ENCODE measurements at places on chromosomes 5 and 9.

- no peak for DNase-seq
Observed at GRCh38 chr9:88916894-88917293, 74.4 kb upstream of the S1PR3 start.

- no peak for DNase-seq
Observed at GRCh38 chr9:129322022-129322621, 144.1 kb upstream of the IER5L start.

DNA sequence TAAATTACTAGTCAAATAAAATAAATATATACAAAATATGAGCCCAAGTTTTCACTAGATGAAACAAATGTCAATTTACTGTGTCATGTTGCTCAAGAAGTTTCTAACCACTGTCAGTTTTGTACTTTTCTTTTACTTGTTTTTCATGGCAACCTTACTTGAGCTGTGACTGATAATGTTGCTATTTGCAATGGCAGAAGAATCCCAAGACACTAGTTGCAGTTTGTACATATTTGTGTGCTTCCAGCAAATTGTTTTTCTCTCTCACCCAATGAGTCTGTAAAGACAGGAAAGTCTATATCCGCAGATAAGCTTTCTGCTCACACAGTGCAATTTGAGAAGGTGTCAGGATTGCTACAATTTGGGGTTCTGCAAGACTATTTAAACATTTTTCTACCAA, 338.6 kb upstream of the PCSK5 start:
- peak; percentile 12 for DNase-seq

DNA sequence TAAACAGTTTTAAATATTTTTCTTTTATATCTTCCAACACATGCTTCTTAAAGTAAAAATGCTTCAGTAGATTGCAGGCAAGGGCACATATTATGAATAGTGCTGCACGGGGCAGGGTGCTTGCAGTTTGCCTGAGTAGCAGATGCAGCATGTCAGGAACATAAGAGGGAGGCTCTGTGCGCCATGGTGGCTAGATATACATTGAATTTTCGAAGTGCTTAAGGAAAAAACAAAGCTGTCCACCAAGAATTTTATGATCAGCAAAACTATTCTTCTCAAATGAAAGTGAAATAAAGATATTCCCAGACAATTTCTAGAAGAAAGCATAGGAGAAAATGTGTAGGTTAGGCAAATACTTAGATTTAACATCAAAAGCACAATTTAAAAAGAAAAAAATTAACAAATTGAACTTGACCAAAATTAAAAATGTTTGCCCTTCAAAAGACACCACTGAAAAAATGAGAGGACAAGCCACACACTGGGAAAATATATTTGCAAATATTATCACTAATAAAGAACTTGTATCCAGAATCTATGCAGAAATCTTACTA, 213.2 kb downstream of the NR3C1 start:
- no peak for DNase-seq

DNA sequence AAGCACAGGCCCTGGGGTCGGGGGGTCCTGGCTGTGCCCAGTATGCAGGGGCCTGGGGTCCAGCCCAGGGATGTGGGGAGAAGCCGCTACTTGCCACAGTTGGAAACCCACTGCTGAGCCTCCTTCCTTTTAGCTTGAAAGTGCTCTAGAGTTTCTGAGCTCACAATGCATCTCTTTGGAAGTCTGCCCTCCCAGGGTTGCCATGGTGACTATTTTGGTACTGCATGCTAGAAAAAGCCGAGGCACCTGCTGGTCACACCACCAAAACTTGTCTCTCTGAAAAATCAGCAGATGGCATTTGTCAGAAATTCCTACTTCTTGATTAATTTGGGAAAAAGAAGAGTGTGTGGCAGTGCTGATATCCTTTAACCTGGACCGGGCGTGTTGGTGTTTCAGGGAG, 151.8 kb downstream of the SEC61B start:
- no peak for DNase-seq

GRCh38 chr5:130885691-130886090, 279.4 kb downstream of the HINT1 start:
- DNase-seq: no peak

GRCh38 chr5:23372177-23372576, 135.2 kb upstream of the PRDM9 start:
- no peak for DNase-seq

DNA sequence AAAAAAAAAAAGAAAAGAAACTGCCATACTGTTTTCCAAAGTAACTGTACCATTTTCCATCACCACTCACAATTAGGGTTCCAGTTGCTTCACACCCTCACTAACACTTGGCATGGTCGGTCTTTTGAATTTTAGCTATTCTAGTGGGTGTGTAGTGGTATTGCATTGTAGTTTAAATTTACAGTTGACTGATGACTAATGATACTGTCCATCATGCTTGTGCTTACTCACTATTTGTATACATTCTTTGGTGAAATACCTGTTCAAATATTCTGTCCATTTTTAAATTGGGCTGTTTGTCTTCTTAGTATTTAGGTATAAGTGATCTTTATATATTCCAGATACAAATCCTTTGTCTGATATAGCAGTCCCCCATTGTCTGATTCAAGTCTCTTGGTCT, 36.2 kb upstream of the ZNF169 start:
- no peak for DNase-seq
